ENCODE measurements at places on chromosomes 12 and 14.

DNA sequence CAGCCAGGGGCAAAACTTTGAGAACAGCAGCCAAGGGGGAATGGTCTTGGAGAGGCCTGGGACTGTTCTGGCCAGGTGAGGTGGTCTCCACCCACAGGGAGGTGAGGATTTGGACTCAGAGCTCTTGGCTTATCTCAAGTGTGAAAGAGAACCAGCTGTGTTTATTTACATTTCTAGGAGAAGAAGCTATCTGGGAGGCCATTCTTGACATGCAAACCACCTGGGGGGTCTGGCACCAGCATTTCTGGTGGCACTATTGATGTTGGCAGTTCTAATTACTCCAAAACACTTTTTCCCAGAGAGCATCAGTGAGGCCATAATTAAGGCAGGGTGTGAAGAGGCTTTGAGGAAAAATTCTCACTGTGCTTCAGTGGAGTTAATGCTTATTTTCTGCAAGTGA lies 95.1 kb downstream of the CAND1 start:
- no peak for DNase-seq

- DNase-seq, result no peak
These were observed 465.4 kb upstream of the FBXO33 start for GRCh38 chr14:39897657-39898056.

DNA sequence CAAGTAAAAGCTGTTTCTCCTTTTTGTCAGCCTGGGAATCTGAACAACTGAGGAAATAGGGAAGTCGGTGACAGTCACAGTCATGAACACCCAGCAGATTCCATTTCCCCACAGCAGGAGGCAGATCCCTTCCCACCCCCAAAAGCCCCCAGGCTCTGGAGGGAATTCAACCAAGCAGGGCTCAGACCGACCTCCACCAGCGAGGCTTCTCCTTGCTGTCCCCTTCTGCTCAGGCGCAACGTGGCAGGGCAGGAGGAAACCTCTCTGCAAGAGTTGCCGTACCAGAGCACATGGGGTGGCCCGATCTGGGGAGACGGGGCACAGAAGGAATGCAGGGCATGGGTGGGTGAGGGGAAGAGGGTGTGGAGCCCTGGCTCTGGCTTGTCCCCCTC lies 319 bp downstream of the GALNT6 start:
- no peak for DNase-seq

DNA sequence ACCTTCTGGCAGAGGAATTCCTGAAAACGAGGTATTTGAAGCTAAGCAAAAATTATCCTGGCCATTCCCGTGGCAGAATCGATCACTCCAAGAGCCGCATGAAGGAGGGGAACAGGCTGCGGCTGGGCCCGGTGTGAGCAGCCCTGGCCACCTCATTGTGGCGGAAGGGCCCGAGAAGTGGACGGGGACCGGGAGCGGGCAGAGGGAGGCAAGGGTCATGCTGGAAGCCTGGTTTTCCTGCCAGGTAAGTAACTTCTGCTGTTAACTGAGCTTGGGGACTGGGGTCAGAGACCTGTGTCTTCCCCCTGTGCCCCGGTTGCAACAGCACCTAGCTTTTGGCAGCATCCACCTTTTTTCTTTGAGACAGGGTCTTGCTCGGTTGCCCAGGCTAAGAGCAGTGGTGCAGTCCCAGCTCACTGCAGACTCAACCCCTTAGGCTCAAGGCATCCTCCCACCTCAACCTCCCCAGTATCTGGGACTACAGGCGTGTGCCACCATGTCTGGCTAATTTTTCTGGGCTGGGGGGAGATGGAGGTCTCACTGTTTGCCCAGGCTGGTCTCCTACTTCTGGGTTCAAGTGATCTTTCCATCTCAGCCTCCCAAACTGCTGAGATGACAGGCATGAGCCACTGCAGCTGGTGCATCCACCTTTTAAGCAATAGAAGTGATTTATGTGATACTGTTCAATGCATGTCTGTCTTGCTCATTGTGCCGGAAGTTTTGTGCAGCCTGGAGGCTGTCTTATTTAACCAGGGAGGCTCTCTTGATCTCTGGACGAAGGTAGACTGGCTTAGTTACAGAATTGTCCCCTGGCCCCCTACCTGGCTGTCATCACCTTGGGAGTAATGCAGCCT lies 174.0 kb upstream of the MYL2 start:
- no peak for DNase-seq

- DNase-seq, result no peak
These were observed 90.4 kb upstream of the MAX start for GRCh38 chr14:65192686-65193085.

GRCh38 chr12:123199936-123200335 lies 33.0 kb downstream of the MPHOSPH9 start:
- no peak for DNase-seq

Data from NCI-H510A treated with DMSO at 0.1 percent for 48 hours (cell line).